Neural progenitor cell (in vitro differentiated cells): ENCODE measurements at places on chromosomes 3 and 15.

- no peaks in the 10 kb centered on the region for H3K27me3 ChIP-seq
- H3K36me3 ChIP-seq, result no peaks in the 10 kb centered on the region
- H3K27ac ChIP-seq, result no peak overlapping the region
- no peak for DNase-seq
Observed at GRCh38 chr3:175914785-175915184, 1055.7 kb downstream of the NAALADL2 start.

DNA sequence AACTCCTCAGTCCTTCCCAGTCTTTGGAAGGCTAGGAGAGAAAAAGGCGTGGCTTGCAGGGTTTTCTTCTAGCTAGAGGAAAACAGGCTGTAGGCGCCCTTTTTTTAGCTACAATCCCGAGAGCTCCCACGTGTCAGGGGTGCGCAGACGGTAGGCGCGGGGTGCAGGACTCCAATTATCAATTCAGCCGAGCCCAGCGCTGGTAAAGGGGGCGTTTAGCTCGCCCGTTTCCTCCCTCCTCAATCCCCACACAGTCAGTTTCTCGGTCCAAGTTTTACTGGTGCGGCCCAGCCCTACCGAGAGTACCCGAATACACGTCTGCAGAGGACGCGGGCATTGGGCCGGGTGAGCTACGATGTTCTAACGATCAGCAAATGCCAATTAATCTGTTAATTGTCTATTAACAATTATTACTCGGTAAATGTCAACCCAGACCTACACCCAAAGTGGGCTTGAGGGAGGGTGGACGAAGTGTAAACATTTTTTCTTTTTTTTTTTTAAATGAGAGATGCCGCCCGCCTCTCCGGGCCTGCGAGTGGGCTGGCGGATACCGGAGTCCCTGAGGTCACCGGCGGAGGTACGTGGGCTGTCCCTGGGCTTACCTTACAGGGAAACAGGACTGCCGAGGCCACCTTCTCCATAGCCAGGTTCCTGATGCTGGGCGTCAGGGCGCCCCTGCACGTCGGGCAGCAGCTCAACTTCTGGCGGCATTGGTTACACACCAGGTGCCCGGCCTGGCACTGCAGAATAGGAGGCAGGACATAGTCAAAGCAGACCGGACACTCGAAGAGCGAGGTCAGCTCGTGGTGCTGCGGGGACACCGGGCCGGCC is 923 bp downstream of the SIAH2 start:
- peaks cover 23% of the 10 kb centered on the region for H3K27me3 ChIP-seq
- peak overlapping the region; percentile 58 for H3K4me3 ChIP-seq
- no peak overlapping the region for H3K27ac ChIP-seq
- H3K36me3 ChIP-seq, result no peaks in the 10 kb centered on the region
- peak; percentile 79 for DNase-seq

GRCh38 chr3:161067335-161067734 is 37.8 kb downstream of the B3GALNT1 start:
- no peaks in the 10 kb centered on the region for H3K36me3 ChIP-seq
- H3K4me3 ChIP-seq, result no peak overlapping the region
- peaks cover 11% of the 10 kb centered on the region for H3K4me1 ChIP-seq
- no peak overlapping the region for H3K27ac ChIP-seq
- H3K27me3 ChIP-seq, result no peaks in the 10 kb centered on the region

GRCh38 chr3:139134678-139135372 is 90.1 kb upstream of the PRR23C start:
- no peak overlapping the region for H3K4me3 ChIP-seq
- H3K27ac ChIP-seq, result no peak overlapping the region
- no peaks in the 10 kb centered on the region for H3K27me3 ChIP-seq
- DNase-seq, result no peak
- no peaks in the 10 kb centered on the region for H3K36me3 ChIP-seq

DNA sequence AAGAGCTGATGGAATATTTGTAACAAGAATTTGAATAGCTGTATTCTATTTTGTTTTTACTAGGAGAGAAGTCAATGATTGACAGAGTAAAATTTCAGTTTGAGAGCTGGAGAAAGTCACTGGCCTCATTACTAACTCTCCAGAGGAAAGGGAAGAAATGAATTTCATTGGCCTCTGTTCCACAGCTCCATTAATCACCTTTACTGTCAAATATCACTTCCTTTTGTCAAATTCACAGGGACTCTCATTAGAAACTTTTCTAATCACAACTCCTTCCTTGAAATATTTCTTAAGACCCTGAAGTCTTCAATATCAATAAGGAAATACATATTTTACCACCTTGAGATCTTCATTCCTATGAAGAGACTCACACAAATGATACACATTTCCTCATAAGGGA is 379.9 kb upstream of the RASGRP1 start:
- no peaks in the 10 kb centered on the region for H3K36me3 ChIP-seq
- H3K4me3 ChIP-seq, result no peak overlapping the region
- DNase-seq, result no peak
- no peak overlapping the region for H3K27ac ChIP-seq
- H3K4me1 ChIP-seq, result peaks cover 22% of the 10 kb centered on the region

GRCh38 chr3:6108957-6109356 is 752.0 kb upstream of the GRM7 start:
- no peaks in the 10 kb centered on the region for H3K27me3 ChIP-seq
- no peaks in the 10 kb centered on the region for H3K4me1 ChIP-seq
- no peak for DNase-seq
- no peak overlapping the region for H3K4me3 ChIP-seq

DNA sequence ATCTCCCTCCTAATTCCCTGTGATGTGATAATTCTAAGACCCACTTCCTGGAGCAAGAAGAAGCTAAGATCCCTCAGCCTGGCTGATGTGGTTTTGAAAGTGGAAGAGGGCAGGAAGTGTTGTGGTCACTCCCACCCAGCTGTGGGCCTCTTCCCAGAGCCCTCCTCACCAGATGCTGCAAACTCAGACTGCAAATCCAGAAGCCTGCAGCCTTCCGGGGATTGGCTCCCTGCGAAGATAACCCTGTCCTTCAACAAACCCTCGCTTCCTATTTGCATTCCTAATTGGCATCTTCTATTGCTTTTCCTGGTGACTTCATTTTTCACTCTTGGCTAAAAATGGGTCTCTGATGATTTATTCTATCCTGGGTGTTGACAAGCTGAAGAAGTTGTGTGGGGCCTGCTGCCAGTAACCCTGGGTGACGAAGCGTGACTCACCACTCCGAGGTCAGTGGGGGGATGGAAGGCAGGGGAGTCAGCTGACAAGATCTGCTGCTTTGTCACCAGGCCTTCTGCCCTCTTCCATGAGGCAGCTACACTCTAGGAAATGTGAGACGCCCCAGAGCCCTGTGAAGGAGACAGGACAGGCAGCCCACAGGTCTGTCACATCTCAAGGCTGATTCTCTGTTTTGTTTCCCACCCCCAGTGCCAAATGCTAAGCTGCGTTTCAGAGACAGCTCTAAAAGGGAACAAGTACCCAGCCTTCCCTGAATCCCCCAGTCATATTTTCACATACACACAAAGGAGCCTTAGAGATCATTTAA is 99.7 kb upstream of the LIPC start:
- DNase-seq, result peak; percentile 38
- no peak overlapping the region for H3K27ac ChIP-seq
- H3K36me3 ChIP-seq, result no peaks in the 10 kb centered on the region
- H3K27me3 ChIP-seq, result no peaks in the 10 kb centered on the region
- peaks cover 20% of the 10 kb centered on the region for H3K4me1 ChIP-seq

GRCh38 chr3:45771831-45772230 is 24.5 kb downstream of the SLC6A20 start:
- no peak overlapping the region for H3K4me3 ChIP-seq
- no peaks in the 10 kb centered on the region for H3K36me3 ChIP-seq
- H3K27me3 ChIP-seq, result no peaks in the 10 kb centered on the region
- H3K4me1 ChIP-seq, result no peaks in the 10 kb centered on the region
- no peak for DNase-seq

GRCh38 chr3:140336465-140336864 is 341.4 kb upstream of the TRIM42 start:
- no peaks in the 10 kb centered on the region for H3K27me3 ChIP-seq
- H3K36me3 ChIP-seq, result no peaks in the 10 kb centered on the region
- no peak overlapping the region for H3K4me3 ChIP-seq
- no peak for DNase-seq

GRCh38 chr15:72334842-72335241 is 14.9 kb upstream of the CELF6 start:
- H3K27me3 ChIP-seq, result no peaks in the 10 kb centered on the region
- no peak overlapping the region for H3K27ac ChIP-seq
- DNase-seq, result no peak
- H3K36me3 ChIP-seq, result no peaks in the 10 kb centered on the region
